ENCODE measurements at places on chromosomes 13 and 19.

DNA sequence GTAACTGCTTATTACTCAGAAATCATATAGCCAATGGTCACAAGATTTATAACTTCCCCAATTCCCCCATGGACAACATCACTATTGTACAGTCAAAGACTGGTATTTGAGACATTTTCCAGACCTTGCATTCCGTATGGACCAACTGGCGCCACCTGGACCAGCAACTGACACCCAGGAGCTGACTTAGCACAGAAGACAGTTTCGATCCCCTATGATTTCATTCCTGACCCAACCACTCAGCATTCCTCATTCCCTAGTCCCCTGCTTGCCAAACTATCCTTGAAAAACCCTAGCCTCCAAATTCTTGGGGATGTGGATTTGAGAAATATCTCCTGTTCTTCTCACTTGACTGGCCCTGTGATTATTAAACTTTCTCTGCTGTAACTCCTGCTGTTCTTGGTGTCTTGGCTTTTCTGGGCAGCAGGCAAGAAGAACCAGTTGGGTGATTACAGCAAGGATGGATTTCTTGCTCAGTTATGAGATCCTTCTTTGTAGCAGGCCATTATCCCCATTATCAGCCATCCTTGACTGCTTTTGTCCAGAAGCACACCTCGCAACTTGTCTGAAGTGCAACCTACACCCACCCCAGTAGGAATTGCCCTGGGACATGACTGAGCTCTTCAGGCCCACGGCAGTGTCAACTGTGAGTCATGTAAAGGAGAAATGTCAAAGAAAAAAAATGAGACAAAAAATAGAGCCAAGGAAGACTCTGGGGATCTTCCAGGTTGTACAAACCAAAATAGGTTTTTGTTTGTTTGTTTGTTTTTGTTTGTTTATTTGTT, 13.7 kb upstream of the MAP3K10 start:
- DNase-seq: no peak

- no peak for DNase-seq
These were observed 1.3 kb downstream of the ZNF616 start for GRCh38 chr19:52138278-52138982.

DNA sequence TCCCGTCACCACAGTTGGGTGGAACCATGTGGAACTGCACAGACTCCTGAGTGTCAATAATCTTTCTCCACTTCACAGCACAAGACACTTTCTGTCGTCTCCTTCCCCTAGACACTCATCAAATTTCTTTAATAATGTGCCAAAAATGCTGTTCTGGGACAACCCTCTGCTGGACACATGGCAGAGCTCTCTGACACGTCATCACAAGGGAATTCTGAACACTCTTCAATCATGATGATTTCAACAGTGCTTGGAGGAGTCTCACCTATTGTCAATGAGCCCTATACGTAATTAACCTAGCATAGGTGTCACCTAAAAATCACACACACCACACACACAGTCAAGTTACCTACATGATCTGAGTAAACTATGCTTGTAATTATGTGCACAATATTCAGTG, 141.3 kb downstream of the STOML3 start:
- DNase-seq: no peak

DNA sequence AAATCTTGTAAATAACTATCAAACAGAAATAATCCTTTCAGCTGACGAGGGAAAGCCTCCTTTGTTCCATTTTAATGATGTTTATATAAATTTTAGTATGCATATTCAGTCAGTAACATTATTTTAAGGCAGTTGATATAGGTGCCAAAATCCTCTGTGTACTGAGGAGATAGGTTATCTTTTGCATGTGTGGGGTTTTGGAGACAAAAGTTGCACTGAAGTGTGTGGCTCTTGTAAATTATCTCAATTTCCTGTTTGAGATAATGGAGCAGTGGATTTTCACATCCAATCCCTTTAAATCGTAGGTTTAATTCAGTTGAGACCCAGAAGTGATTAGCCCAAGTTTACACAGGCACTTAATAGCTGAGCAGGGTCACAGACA, 106.6 kb downstream of the RGCC start:
- no peak for DNase-seq

DNA sequence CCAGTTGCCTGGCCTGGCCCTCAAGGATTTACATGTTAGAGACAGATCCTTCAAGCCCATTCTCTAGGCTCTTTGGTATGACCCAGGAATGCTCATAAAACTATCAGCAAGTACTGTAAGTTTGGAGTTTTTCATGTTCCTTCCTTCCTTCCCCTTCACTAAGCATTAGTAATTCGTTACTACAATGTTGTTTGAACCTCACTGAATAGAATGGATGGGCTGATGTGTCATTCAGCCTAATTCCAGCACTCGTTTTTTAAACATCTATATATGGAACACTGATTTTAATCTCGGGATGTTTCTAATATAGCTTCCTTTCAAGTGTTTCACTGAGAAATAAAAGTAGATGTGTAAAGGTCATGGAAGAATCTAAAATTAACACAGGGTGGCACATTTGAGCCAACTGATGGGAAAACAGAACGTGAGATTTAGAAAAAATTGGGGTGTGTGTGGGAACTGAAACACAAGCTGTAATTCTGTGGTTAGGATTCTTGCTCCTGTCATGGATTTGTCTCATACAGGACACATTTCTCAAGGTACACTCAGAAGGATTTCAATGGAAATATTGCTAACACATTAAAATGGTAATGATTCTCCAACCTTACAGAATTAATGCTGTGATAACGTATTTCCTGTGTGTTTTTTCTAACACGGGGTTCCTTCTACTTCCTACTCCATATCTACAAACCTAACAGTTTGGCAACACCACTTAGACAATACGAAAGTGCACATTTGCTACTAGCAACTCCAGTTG, 93.4 kb downstream of the FLT1 start:
- DNase-seq: no peak

- DNase-seq: peak; percentile 58
These were observed 579 bp downstream of the CPT1C start for GRCh38 chr19:49691243-49692146.

DNA sequence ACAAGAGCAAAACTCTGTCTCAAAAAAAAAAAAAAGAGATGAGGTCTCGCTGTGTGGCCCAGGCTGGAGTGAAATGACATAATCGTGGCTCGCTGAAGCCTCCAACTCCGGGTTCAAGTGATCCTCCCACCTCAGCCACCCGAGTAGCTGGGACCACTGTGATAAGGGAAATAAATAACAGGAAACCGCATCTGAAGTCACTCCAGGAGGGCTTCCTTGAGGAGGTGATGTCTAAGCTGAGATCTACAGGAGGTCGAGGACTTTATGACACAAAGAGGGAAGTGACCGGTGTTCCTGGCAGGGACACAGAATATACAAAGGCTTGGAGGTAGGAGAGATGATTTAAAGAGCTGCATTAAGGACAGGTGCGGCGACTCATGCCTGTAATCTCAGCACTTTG, 8.9 kb upstream of the NR2F6 start:
- DNase-seq: no peak

- no peak for DNase-seq
These were observed 198.6 kb downstream of the OXGR1 start for GRCh38 chr13:96795670-96796069.

DNA sequence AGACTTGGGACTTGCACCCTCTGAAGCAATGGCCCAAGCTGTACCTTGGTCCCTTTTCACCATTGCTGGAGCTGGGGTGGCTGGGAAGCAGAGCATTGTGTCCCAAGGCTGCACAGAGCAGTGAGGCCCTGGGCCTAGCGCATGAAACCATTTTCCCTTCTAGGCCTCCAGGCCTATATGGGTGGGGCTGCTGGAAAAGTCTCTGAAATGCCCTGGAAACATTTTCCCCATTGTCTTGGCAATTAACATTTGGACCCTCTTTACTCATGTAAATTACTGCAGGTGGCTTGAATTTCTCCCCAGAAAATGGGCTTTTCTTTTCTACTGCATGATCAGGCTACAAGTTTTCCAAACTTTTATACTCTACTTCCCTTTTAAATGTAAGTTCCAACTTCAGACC, 510.5 kb downstream of the SLITRK6 start:
- no peak for DNase-seq

DNA sequence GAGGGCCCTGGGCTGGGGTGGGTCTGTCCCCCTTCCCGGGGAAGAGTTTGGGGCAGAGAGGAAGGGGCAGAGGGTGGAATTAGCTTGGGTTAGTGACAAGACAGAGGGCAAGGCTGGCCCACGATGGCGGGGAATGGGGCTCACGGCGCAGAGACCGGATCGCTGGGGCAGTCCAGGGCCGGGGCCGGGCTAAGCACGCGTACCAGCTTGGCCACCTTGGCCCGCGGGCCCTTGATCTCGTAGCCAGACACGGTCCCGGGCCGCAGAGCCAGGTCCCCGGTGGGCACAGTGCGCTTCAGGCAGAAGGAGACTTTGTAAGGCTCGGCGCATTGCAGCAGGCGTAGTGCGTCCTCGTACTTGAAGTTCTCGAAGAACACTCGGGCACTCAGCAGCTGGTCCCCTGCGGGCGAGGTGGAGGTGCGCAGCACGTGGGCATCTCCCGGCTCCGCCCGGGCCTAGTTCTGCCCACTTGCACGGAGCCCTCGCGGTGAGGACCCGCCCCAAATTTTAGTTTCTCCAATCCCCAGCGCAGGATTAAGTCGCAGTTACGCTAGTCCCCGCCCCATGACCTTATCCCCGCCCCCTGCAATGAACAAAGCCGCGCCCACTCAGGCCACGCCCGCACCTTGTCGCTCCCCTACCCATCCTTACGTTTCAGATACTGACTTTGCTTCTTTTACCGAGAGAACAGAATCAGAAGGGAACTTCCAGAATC, 8.6 kb upstream of the HIPK4 start:
- DNase-seq: no peak

GRCh38 chr19:13149628-13150186, 468 bp downstream of the STX10 start:
- DNase-seq: no peak

GRCh38 chr19:50686310-50687032, 33.1 kb downstream of the SHANK1 start:
- DNase-seq: no peak

GRCh38 chr19:36441339-36441738, 22.9 kb upstream of the ZFP82 start:
- no peak for DNase-seq

- no peak for DNase-seq
These were observed 446.4 kb downstream of the COG6 start for GRCh38 chr13:40101708-40102359.

DNA sequence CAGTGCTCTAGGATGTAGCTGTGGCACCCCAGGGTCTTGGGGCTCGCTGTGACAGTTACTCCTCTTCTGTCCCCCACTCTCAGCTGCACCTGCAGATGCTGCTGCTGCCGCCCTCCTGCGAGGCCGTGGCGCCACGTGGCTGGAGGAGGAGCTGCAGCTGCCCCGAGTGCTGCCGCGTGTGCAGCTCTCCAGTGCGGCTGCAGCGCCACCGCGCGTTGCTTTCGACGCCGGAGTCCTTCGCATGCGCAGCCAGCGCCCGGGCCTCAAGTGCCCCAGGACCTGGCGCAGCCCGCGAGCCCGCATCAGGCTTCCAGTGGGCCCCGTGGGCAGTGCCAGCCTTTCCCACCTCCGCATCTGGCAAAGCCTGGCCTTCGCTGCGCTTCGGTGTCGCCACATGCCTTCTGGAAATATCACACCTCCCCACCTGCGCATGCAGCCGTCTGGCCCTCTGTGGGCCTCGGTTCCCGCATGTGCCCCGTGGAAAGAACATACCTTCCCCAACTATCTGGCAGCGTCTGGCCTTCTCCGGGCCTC, 692 bp upstream of the ZNF580 start:
- no peak for DNase-seq

DNA sequence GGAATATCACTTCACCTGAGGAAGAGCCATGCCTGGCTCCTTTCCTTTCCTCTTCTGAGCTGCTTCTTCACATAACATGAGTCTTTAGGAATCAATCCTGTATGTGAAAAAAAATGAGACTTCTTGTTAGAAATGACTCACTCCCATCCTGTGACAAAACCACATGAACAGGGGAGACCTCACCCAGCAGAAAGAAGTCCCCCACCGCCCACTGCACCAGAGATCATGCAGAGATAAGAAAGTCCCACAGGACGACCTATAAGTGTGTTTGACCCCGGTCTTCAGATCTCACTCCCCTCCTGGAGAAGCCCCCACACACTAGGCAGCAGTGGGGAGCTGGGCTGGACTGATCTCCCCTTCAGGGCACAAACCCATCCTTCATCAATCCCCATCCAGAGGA, 7.8 kb downstream of the ZNF600 start:
- no peak for DNase-seq

- no peak for DNase-seq
These were observed 20.0 kb downstream of the GNA11 start for GRCh38 chr19:3114018-3114726.

- DNase-seq: no peak
These were observed 97.5 kb downstream of the INSR start for GRCh38 chr19:7196763-7197118.

GRCh38 chr19:55986487-55986886, at the start of gene NLRP5:
TSS of gene NLRP5 (plus strand) at chr19:55986775.
- no peak for DNase-seq

DNA sequence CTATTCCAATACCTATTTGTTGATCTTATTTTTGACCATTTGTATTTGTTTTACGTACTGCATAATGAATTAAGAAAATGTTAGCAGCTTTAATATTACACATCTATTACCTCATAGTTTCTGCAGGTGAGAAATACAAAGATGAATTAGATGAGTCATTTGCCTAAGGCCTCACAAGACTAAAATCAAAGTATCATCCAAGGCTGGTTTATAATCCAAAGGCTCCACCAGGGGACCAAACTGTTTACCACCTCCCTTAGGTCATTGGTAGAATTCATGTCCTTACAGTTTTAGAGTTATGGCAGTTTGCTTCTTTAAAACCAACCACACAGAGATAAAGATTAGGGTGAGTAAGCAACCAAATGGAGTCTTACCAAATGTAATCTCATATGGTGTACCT, 848.1 kb downstream of the SLITRK6 start:
- DNase-seq: no peak

GRCh38 chr13:46934749-46935148, 37.9 kb upstream of the HTR2A start:
- DNase-seq: no peak

DNA sequence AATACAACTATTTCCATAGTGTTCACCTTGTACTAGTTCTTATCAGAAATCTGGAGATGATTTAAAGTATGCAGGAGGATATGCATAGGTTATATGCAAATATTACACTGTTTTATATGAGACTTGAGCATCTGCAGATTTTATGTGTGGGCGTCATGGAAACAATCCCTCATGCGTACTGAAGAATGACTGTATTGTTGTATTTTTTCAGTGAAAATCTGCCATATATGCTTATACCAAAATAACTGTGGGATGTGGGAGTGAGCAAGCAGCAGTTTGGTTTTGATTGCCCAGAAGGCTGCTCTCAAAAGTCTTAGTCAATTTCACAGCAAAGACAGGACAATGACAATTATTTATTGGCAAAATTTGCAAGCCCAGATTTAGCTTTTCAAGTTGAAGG, 238.8 kb upstream of the PCDH20 start:
- DNase-seq: no peak

DNA sequence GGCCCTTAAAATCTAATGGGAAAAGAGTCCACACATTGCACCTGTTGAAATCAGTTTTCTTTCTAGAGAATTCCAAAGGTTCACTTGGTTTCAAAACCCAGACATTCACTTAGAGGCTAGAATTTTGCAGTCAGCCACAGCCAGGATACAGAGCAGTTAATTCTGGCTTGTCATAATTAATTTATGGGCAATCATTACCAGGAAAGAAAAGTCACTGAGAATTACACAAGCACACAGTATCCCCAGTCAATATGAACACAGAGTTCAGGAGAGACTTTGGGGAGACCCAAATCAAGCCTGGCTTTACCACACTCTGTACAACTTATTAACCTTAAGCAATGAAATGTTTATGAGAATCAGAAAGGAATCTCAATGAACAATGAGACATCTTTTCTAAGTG, 224.3 kb upstream of the SOX21 start:
- DNase-seq: no peak

- DNase-seq: no peak
These were observed 26.8 kb upstream of the PLA2G4C start for GRCh38 chr19:48137411-48137810.

Data from amygdala (tissue), 56 donors.